ENCODE measurements at places on chromosomes 1 and 21.

GRCh38 chr1:217929213-217929885 is 298.2 kb downstream of the SPATA17 start:
- no peak for DNase-seq

DNA sequence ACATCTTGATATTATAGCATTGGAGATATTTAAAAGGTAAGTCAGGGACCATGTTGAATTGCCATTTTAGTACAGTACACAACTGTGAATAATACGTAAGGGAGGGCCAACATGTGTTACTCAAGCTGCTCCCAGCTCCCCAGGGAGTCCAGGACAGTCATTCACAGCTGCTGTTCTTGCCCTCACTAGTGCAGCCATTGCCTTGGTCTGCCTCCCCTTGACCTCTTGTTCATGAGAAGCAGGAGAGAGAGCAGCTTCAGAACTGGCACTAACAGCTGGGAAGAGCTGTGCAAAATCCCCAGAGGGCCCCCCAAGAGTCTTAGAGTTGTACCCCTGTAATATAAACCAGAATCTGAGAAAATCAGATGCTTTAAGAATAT is 16.4 kb downstream of the TCEANC2 start:
- DNase-seq = peak; percentile 37

DNA sequence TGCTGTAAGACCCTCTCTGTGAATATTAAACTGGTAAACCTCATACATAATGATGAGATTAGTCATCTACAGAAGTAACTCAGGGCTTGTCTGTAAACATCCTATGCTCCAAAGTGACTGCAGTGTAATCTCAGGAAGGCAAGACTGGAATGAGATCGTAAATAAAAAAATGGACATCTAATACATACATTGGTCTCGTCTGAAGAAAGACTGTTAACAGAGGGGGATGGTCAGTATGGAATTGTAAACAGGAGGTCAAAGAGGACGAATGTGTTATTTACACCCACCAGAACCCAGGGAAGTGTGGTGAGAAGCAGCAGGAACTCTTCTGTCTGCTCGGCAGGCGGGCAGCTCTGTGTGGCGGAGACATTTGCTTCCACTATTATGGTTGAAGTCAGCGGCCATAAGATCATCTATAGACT is 51.4 kb downstream of the DISC1 start:
- no peak for DNase-seq

DNA sequence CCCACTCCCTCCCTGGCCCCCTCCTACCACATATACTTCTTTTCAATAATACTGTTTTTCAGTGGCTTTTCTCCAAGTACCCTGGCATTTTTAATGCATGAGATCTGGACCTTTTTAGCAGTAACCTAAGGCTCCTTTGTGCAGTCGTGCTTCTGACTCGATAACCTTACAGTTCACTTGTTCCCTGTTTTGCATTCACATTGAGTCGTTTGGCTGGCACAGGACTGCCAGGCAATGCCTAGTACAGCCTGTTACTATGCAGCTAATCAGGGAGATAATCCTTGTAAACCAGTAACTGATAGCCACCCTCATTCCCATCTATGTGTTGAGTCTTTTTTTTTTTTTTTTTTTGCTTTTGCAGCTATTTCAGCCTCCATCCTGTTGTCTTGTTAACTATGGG is 3.7 kb downstream of the ATP1B1 start:
- no peak for DNase-seq

DNA sequence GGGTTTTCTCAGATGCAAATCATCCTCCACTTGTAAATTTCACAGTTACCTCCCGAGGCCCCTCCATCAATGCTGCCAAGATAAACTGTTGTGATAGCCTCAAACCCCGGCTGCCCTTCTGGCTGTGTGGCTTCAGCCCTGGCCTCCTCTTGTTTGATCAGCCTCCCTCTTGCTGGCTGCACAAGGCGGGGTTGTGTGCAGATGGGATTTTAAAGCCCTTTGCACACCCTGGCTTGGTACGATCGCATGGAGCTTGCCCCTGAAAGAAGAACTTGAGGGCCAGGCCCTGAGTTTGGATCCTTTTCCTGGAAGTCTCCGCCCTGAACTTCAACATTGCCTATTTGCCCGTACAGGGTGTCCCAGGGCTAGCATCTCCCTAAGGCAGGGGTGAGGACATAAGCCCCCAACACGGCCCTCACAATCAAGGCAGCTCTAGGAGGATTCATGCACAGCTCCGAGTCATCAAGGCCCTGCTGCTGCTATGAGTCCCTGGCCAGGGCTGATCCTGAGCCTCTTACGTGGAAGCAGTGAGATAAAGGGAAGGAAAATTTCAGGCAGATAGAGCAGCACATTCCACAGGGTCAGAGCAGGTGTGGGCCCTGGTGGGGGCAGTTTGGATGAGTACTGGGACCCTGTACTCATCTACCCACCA is 181.2 kb upstream of the VAMP3 start:
- peak; percentile 14 for DNase-seq

DNA sequence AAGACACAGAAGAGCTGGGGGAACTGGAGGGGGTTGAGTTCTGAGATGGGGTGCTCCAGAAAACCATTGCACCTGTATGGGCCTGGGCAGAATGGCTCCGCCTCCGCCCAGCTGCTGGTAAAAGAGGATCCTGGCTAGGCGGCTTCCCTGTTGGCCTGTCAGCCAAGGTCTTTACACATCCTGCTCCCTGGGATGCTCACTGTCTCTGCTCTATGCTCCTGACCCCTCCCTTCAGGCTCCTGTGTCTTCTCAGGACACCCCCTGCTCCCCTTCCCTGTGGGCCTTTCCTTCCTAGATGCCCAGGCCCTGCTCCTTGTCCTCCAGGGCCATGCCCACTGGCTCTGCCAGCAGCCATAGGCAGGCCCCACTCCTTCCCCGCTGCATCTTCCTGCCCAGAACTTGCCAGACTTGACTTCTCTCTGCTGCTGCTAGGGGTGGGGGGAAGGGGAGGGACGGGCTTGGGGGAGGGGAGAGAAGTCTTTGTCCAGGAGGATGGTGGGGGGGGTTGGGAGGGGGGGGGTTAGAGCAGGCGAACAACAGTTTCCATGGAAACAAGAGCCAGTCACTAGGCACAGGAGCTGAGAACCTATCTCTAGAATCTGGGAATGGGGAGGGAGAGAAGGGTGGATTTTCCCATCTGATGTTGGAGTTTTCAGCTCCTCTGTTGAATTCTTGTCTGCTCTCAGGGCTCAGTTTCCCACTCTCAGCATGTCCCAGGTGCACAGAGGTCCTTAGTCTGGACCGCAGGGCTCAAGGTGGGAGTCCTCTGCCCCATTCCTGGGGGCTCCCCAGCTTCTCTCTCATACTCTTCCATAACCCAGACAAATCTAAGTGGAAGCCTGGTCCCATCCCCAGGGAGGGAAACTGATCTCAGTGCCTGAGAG is 10.6 kb downstream of the CELSR2 start:
- no peak for DNase-seq

DNA sequence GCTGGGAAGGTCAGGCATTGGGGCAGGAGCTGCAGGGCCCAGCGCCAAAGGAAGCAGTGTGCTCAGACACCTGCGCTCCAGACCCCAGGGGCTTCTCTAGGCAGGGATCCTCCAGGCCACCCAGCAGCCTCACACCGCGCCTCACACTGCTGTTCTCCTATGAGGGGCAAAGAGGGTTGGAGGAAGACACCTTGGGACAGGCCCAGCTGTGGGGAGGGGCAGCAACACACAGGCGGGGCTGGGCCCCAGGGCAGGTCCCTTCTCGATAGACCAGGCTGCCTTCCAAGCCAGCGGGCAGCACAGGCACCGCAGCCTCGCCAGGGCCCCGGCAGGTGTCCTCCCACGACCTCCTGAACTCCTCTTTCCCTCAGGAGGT is 20.7 kb upstream of the PRSS38 start:
- DNase-seq = peak; percentile 28

DNA sequence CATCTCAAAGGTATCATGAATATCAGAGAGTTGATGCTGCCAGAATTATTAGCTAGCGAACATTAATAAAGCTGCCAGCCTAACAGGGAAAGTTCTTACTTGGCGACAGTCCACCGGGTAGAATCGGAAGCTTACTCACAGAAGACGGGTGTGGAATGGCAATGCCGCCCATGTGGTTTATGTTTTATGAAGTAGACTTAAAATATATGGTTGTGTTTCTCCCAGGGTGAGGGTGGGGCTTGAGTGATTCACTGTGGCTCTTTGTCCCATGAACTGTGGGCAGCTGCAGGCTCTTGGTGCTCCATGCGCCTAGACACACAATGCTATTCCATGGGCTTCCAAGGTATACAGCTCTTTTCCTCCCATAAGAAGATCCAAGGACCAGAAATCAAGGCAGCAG is 162.7 kb downstream of the PIGK start:
- DNase-seq = no peak

- DNase-seq = peak; percentile 25
These were observed 543.6 kb upstream of the B3GALT2 start for GRCh38 chr1:193730017-193730416.

DNA sequence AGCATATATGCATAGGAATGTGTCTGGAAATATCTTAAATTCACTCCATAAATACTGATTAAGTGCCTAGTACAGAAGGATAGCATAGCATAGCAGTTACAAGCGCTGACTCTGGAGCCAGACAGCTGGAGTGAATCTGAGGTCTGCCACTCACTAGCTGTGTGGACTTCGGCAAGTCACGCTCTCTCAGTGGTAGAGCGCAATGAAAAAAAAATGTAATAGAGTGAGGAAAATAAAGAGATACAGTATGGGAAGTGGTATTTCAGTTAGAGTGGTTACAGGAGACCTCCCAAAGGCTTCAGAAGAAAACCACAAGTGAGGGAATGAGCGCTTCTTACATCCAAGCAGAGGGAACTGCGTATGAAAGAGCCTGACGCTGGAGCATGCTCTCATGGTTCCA is 338.9 kb upstream of the PRMT6 start:
- DNase-seq = peak; percentile 44

DNA sequence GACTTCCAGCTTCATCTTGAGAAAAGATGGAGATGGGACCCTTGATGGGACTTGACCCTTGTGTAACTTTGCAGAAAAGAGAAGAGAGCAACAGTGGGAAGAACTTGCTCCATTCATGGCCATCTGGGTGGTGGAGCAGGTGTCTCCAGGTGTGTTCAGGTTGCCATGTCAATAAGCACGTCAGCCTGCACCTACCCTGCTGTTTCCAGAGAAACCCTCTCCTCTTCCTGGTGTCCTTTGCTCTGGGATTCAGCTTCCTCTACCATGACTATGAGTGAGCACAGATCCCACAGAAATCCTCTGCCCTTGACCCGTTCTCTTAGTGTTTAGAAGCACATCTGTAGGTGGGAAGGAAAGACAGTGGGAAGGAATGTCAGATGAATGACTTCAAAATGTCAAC is 21.8 kb upstream of the OTUD3 start:
- DNase-seq = no peak

GRCh38 chr1:193537266-193538002 is 351.0 kb upstream of the B3GALT2 start:
- no peak for DNase-seq

DNA sequence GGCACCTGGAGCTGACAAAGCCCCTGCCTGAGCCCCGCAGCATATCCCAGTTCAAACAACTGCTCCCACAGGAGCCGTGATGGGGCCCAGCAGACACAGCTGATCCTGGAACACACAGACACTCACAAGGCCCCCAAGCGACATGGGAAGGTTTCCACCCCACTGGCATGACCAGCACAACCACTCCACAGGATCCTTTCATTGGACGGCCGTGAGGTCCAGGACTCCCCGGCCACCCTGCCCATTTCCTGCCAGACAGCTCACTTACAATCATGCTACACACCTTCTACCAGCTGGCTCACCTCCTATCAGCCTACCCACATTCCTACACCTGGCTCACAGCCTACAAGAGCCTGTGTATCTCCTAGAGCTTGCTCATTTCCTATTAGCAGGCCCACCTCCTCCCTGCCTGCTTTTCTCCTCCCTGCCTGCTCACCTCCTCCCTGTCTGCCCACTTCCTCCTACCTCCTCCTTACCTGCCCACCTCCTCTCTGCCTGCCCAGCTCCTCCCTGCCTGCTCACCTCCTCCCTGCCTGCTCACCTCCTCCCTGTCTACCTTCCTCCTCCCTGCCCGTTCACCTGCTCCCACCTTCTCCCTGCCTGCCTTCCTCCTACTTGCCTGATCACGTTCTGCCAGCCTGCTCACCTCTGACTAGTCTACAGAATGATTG is 73.9 kb downstream of the MATN1 start:
- DNase-seq = no peak

- DNase-seq = no peak
These were observed 52.7 kb upstream of the ST6GALNAC3 start for GRCh38 chr1:76021846-76022245.

- peak; percentile 65 for DNase-seq
These were observed 46.8 kb upstream of the USP25 start for GRCh38 chr21:15682977-15683376.

- DNase-seq = no peak
These were observed 110.8 kb upstream of the GREM2 start for GRCh38 chr1:240722788-240723187.
